Fibroblast of the aortic adventitia (primary cell): ENCODE measurements at places on chromosomes 1 and 21.
A peak's percentile ranks its signal among the peaks of the same experiment; 100 is the strongest.

DNA sequence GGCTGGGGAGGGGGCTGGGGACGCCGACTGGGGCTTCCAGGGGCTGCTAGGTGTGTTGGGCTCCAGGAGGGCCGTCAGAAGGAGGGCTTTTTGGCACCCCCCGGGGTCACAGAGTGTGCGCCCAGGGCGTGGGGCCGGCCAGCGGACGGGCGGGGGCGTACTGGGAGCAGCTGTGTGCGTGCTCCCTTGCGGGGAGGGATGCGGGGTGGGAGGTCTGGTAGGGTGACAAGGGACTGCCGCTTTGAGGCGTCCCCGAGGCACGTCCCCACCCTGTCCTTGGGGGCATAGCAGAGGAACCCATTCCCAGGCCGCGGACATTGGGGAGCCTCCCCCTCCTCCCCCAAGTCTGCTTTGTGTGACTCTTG lies 1.1 kb downstream of the FOXO6 start:
- DNase-seq = no peak

- DNase-seq = no peak
Observed at GRCh38 chr1:192880231-192880630, 71.4 kb downstream of the RGS2 start.

GRCh38 chr21:34795548-34796180 lies 126.9 kb downstream of the CLIC6 start:
- DNase-seq = peak; percentile 68

DNA sequence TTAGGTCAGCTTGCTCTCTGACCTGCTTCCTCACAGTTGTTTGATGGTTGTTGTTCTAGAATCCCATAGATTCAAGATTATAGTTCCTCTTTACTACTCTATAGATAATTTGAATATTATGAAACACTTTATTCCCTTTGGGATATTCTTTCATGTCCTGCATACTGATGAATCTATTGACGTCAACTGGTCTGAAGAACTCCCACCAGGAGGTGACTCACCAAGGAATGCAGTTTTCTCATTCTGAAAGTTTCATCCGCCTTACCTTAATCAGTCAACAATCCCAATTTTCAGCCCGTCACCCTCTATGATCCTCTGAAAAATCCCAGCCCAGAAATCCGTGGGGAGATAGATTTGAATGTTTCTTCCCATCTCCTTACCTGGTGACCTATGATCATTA lies 834.1 kb upstream of the PRMT6 start:
- DNase-seq = no peak

DNA sequence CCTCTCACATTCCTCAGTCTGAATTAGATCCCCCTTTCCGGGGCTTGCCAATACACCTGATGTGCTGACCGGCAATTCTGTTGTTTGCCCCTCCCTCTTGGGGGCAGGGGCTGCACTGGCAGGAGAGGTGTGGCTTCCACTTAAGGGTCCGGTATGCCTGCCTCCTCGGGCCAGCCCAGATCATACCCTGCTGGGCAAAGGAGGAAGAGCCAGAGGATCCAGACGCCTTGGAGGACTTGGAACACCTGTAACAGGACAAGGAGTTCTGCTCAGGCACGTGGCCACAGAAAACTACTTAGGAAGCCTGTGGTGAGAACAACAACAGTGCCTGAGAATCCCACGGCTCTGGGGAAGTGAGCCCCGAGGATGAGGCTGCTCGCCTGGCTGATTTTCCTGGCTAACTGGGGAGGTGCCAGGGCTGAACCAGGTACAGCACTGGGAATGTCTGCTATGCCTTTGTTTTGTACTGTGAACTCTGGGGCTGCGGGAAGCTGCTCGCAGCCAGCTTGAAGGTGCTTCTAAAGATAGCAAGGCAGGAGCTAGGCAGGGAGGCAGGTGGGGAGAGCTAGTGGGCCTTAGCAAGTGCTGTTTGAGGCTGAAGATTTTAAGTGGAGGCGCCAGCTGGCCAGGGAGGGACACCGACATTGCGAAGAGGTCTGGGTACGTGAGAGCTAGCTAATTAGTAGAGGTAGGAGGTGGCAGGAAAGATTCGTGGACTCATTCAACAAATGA lies at the start of gene SMPDL3B:
Gene SMPDL3B, plus strand, starts transcription at position 183 of the 732 bp plus-strand sequence. Its CDS starts 184 bp downstream, at position 367.
- DNase-seq = no peak

GRCh38 chr1:164466429-164466828 lies 92.6 kb upstream of the PBX1 start:
- DNase-seq = no peak

GRCh38 chr1:219566951-219567947 lies 45.7 kb downstream of the ZC3H11B start:
- DNase-seq = peak; percentile 90

DNA sequence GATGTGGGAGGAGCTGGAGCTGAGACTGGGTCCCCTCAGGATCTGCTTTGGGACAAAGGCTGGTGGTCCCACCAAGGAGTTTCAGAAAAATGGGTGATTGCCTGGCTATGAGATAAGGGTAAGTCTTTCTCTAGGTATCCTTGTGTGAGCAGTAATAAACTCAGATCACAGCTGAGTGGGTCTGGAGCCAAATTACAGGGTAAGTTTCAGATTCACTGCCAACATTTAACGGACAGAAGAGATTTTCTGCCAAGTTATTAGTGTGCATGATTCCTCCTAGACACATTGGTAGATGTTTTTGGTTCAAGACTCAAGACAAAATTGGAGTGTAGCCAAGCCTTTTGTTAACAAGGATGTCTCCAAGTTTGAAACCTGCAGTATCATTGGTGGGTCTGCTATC lies 7.5 kb downstream of the CD1B start:
- DNase-seq = no peak

DNA sequence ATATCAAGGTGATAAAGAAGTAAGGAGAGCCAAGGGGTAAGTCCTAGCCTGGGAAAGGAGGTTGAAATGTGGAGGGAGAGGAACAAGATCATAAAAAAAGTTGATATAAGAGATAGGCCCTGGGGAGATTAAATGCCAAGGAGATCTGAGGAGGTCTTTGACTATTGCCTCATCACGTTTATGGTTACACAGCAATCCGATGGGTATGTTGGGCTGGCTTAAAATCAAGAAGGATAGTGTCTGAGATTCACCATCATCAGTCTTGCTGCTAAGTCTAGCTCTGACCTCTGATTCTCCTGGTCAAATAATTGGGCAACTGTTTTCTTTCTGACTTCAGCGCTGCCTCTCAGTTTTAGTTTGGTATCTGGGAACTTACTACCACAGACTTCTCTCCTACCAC lies 416.3 kb downstream of the GPATCH2 start:
- no peak for DNase-seq

DNA sequence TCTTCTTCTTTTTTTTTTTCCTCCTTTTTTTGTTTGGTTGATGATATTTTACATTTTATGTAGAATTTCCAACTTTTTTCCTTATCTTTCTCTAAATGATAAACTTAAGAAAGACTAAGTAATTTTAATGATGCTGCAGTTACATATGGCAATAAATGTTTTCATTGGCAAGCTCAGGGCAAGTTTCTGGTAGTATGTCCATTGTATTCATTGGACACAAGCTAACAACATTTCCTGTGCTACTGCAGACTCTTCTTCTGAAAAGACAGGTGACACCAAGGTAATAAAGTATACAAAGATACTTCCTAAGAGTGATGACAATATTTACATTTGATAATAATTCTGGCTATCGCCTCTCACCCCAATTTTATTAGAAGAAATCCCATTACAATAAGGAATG lies 219.2 kb upstream of the NFIA start:
- DNase-seq = no peak

DNA sequence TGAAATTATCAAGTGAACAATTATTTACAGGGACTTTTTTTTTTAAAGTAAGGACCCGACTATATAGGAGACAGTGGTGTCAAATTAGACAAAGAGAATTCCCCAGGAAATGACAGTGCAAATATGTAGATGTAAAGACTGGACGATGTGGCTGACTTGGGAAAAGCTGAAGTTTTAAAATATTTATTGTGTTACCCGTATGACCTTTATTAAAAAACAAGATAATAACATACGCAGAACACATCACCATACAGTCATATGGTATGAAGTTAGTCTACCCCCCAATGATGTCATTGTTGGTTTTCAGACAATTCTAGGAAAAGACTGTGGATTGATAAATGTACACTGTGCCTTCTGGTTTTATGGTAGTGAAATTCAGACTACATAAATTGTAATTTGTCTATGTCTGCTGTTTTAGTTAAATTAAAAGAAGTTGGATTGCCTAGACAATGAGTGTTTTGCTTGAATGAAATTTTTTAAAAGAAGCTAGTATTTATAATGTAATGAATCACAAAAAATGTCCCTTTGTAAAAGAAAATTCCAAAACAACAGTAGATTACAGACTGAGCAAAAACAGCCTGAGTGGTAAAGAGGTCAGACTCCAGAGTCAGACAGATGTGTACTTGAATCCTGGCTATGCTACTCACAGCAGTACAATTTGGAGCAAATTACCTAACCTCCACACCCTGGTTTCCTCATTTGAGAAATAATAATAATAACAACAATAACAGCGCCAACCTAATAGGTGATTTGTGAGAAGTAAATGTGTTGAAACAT lies 15.5 kb upstream of the PDC start:
- DNase-seq = peak; percentile 81

DNA sequence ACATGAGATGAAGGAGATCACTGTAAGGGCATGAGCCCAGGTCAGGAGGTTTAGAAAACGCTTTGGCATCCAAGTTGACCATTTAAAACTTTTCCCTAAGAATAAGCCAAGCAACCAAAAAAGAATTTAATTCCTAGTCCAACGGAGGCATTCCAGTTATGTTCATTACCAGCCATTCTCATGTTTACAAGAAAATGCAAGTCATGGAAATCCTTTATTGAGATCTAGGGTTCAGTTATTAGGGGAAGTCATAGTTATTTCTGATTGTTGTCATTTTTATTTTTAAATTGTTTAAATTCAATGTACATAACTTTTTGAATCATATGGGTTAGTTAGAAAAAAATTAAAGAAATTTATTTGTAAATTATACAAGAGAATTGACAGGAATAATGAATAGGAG lies 24.5 kb downstream of the CFHR5 start:
- DNase-seq = no peak

DNA sequence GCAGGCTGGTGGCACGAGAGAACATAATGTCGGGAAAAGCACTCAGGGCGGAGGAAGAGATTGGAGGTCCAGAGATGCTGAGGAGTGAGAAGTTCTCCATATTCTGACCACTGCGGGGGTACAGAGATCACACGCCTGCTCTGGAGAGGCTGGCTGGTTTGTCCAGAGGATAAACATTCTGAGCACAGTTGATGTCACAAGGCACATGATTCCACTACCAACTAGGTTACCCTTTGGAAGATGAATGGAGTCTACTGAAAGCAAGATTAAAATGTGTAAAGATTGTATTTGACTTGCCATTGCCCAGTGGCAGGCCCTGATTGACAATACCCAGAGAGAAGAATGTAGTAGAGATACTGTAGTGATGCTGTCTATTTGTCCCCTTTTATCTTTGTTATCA lies at the start of gene SPATA46:
Gene SPATA46, minus strand, starts transcription at position 164 of the 400 bp plus-strand sequence. Its CDS starts 64 bp downstream, at position 100.
- no peak for DNase-seq

DNA sequence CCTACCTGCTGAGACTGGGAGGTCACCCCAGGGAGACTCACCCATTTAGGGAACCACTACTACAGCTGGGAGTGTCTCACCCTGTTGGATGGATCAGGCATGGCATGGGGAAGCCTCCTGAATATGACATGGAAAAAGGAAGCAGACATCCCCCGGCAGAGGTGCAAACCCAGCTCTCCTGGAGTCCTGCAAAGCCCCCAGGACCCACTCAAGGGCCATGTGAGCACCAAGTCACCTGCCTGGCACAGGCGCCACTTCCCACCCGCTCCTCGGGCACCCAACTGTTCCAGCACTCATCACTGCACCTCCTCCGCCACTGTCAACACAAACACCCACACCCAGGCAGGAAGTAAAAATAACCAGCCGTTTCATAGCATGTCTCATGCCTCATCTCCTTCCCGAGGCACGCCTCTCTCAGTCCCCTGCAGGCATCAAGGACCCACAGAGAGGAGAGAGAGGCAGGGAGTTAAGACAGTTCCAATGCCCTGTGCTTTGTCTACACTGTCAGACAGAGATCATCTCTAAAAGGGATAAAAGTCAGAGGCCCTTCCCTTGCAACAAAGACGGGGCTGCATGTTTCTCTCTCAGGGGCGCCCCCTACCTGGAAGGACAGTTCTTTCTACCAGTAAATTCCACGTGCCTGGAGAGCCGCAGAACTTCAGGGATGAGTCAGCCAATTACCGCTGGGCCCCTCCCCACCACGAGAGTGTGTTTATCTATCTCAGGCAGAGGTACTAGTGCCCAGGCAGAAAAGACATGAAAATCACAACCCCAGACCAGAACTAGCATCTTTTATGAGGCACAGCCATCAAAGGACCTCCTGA lies 150.1 kb upstream of the SOD1 start:
- no peak for DNase-seq

DNA sequence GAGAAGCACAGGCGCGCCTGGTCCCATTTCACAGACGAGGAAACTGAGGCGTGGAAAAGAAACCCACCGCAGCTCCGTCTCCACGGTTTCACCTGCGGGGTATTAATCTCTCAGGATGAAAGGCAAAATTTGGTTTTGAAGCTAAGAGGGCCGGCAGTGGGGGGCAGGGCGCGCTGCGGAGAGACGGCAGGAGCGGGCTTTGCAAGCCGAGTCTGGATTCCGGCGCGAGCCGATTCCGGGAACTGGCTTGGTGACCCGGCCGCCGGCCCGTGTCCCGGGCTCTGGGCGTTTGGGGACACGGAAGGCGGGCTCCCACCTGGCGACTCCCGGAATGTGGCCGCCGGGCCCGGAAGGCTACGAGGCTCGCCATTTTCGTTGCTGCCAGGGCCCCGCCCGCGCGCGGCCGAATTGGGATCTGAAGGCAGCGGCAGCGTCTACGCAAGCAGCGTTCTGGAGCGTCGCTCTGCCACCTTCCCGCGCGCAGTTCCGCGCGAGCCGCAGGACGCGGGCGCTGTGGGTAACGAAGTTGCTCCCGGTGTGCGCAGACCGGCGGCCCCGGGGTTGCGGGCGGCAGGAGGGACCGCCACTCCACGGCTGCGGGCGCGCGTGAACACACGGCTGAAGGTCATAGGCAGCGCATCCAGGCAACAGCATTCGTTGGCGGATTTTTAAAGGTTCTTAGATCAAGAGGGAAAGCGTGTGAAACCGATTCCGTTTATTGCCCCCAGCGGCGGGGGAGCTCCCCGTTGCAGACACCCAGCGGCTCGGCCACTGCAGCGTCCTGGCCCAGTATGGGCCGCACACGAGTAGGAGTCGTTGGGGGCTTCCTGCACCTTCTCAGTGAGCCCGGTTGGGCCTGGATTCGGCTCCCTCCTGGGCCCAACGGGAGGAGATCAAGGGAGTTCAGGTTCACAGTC lies 5.4 kb upstream of the PRDM16 start:
- no peak for DNase-seq
